Fibroblast of skin of back (primary cell): ENCODE measurements at places on chromosomes 4 and X.

- peak; percentile 27 for DNase-seq
Observed at GRCh38 chrX:20254712-20255299, 11.9 kb downstream of the RPS6KA3 start.

DNA sequence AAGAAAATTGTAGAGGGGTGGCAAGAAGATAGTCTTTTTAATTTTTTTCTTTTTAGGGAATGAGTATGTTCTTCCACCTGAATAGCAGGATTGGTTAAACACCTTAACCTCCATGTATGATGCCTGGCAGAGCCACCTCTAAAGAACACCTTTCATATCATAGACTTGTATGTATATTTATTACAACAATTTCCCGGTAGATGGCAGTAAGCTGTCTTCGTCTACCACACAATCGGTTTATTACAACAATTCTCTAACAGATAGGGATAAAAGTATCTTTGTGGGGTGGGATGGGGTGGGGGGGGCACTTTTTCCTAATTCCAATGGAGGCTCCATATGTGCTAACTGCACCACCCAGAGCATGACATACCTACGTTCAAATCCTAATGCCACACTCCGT, 255.5 kb downstream of the LDB2 start:
- no peak for DNase-seq

DNA sequence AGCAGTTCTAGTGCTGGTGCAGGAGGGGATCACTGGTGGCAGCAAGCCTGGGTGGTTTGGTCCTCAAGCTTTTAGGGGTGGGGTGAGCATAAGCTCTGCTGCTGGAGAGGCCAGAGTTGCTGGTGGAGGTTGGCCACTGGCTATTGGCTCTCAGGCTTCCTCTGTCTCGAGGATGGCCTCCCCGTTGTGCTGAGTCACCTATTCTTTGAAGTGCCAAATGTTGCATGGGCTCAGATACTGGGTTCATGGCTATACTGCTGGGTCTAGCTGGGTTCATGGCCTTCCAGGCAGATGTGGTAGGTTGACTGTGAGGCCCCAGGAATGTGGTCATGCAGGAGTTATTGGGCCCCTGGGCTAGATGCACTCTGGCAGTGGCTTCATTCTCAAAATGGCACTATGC, 466.3 kb downstream of the NAF1 start:
- DNase-seq = no peak

GRCh38 chrX:131277543-131278136, 11.5 kb downstream of the IGSF1 start:
- no peak for DNase-seq

- no peak for DNase-seq
Observed at GRCh38 chr4:162360369-162361149, 196.8 kb upstream of the FSTL5 start.

GRCh38 chr4:4820739-4821138, 38.7 kb upstream of the MSX1 start:
- DNase-seq = no peak
